Pancreas (tissue), 10 donors: ENCODE measurements at places on chromosomes 2 and 18. TPM values are rescaled to one million over a fixed set of nuclear protein-coding genes. Genes with fewer than 3 reads are reported as not detected.

- peak overlapping the region; percentile 68 for H3K27ac ChIP-seq
- H3K4me1 ChIP-seq = no peaks in the 10 kb centered on the region
- H3K4me3 ChIP-seq = no peak overlapping the region
- H3K27me3 ChIP-seq = no peaks in the 10 kb centered on the region
- no peak for DNase-seq
Measured at GRCh38 chr2:233082931-233083755, 23.0 kb downstream of the INPP5D start.

GRCh38 chr18:45962461-45962860 is 4.7 kb downstream of the EPG5 start:
- no peaks in the 10 kb centered on the region for H3K4me1 ChIP-seq
- H3K27ac ChIP-seq = no peak overlapping the region
- H3K36me3 ChIP-seq = no peaks in the 10 kb centered on the region
- no peak for DNase-seq
- no peaks in the 10 kb centered on the region for H3K27me3 ChIP-seq

DNA sequence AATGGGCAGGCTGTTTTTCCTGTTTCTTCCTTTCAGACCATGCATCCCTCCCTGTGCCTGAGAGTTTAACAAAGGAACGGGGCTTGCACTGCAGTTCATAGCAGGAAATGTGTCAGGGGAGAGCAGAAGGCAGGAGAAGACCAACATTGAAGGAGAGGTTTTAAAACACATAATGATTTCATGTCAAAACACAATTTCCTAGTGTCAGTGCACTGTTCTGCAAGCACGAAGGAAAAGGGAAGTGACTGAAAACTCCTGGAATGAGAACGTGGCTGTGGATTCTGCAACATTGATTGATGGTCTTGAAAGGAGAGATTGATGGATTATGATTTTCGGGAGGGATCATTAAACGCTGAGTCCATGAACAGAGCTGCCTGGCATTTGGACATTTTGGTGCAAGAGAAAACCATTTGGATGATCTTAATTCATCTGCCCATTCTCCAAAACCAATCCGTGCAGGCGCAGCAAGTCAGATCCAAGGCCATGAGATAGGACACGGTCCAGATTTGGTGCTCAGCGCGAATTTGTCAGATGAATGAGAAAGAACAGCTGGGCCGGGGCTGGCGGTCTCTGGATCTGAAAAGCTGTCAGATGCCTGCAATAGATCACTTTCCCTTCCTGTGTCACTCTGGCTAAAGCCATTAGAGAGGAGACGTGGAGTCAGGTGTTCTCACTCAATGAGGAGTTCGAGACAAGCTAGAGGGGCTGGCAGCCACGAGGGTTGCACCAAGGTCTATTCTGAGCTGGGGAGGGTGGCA is 38.4 kb downstream of the C1QL2 start:
- H3K4me3 ChIP-seq = no peak overlapping the region
- H3K36me3 ChIP-seq = no peaks in the 10 kb centered on the region
- H3K27me3 ChIP-seq = no peaks in the 10 kb centered on the region
- no peak overlapping the region for H3K27ac ChIP-seq

DNA sequence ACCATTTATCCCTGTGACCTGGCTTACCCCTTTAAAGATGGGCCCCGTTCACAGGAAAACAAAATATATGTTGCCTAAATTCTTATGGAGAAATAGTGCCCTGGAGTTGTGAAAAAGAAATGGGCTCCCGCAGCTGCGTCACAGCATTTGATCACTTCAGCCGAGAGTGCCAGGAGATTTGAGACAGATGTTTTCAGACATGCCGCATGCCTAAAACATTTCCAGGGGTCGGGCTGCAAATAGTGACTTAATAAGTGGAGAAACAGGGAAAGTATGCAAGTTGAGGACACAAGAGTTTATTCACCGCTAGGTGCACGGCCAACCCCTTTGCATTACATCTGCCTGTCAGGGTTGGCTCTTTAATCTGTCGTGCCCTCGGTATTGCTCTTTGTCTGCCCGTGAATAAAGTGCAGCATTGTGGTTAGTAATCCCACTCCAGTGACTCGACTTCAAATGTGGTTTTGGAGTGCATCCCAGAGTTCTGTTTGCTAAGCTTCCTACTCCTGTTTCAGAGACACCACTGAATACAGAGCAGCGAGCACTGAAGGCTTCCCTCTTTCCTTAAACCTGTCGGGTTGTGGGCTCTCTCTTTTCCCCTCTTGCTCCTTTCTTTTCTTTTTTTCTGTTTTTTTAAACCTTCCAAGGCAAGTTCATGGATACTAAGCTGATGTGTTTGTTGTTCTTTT is 187.5 kb downstream of the LTBP1 start:
- no peaks in the 10 kb centered on the region for H3K27me3 ChIP-seq
- no peaks in the 10 kb centered on the region for H3K36me3 ChIP-seq
- H3K4me3 ChIP-seq = no peak overlapping the region
- DNase-seq = no peak

DNA sequence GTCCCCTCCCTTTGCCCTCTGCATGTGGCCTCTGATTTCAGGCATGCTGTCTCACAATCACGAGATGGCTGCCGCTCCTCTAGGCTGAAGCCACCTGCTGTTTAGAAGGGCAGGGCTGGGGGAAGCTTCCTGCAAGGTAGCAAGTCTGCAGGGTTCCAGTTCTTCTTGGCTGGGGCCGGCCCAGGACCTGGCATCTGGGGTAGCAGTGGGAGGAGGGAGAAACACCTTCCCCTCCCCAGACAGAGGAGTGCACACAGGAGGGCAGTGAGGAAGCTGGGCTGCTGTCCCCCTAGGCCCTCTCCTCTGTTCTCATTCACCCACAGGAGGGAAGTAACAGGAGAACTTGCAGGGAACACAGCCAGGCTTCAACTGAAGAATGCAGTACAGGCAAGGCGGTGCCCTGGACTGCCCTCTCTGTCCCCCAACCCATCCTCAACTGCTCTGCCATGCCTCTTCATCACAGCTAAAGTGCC is 345.9 kb upstream of the HS6ST1 start:
- no peaks in the 10 kb centered on the region for H3K4me1 ChIP-seq
- no peak overlapping the region for H3K4me3 ChIP-seq
- H3K27ac ChIP-seq = no peak overlapping the region
- H3K27me3 ChIP-seq = no peaks in the 10 kb centered on the region

GRCh38 chr2:216232721-216233120 is 123.6 kb downstream of the XRCC5 start:
- no peaks in the 10 kb centered on the region for H3K27me3 ChIP-seq
- no peak overlapping the region for H3K4me3 ChIP-seq
- no peaks in the 10 kb centered on the region for H3K36me3 ChIP-seq
- H3K4me1 ChIP-seq = no peaks in the 10 kb centered on the region
- no peak for DNase-seq
- H3K27ac ChIP-seq = no peak overlapping the region

DNA sequence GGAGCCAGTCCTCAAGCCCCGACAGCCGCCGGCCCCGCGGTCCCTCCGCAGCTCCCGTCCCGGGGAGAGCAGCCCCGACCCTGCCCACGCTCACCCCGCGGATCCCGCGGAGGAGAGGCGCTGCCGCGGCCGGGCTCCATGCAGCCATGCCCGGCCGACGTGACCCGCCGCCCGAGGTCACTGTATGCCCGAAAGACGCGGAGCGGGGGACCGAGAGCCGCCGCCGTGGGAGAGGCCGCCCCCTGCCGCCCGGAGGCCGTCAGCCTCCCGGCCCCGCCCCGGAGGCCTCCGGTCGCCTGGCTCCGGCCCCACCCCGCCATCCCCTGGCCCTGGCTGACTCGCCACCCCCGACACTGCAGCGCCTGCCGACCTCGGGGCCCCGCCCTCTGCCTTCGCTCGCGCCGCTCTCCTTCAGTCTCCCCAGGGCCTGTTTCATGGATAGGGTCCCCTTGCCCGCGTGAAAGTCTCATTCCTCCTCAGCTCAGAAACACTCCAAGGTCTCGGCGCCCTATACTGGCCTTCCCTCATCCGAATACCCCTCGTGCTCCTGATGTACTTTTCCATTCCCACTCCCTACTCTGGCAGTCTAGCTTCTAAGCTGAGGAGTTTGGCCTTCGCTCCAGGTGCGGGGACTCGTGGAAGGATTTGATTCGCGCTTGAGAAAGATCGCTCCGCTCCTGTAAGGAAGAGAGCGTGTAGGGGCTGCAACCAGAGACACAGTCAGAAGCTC is at the start of gene BOLA3:
TSS of gene BOLA3 (minus strand) at position 186 of the 730 bp plus-strand sequence. CDS start at position 148, 38 bp downstream.
- peaks cover 11% of the 10 kb centered on the region for H3K4me1 ChIP-seq
- peak within 1 kb of the TSS; percentile 2 for H3K27ac ChIP-seq
- DNase-seq = peak; percentile 89
- peak within 1 kb of the TSS; percentile 58 for H3K4me3 ChIP-seq

DNA sequence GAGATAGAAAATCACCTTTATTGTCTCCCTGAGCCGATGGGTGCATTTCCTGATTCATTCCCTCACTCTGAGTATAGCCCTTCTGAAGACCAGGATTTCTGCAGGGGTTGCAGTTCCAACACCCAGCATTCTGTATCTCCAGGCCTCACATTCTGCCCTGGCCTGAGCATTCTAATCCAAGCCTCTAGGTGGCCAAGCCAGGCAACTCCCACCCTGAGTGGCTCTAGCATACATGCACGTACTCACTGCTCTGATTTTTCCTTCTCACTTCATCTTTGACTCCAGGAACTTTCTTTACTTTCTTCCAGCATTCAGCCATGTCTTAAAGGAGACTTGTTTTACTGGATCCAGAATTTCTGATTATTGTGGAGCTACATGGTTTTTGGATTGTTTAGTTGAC is 100.7 kb upstream of the STK39 start:
- H3K27me3 ChIP-seq = no peaks in the 10 kb centered on the region
- no peak overlapping the region for H3K27ac ChIP-seq
- H3K4me1 ChIP-seq = peaks cover 12% of the 10 kb centered on the region

DNA sequence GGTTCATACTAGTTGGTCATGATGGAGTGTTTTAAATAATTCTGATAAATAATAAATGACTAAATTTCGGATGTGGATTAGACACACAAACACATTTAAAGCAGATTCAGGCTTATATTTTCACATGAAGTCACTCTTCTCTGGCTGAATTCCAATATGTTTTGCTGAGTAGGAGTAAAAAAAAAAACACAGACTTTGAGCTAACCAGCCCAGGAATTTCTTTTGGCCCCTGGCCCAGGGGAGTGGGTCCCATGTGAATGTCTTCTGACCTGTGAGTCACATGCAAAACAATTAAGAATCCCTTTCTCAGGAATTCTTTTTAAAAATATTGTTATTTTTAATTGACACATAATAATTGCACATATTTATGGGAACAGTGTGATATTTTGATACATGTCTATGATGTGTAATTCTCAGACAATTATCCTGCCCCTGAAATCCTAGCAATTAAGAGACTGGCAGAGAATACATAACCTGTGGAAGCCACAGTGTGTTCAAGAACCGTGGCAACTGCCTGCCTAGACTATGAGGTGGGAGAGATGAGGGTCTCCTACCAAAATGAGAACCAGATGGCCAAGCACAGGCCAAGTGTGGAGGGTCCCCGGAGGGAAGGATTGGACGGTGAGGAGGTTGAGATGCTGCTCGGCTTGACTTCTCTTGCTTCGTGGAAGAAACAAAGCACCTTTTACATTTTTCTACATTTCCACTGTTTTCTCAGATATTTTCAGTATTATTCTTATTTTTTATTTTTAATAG is 236.4 kb downstream of the PIEZO2 start:
- H3K4me3 ChIP-seq = no peak overlapping the region
- H3K4me1 ChIP-seq = no peaks in the 10 kb centered on the region
- H3K27me3 ChIP-seq = no peaks in the 10 kb centered on the region
- DNase-seq = no peak

GRCh38 chr18:79422022-79422782 is 26.5 kb downstream of the NFATC1 start:
- no peak overlapping the region for H3K4me3 ChIP-seq
- no peaks in the 10 kb centered on the region for H3K27me3 ChIP-seq
- no peaks in the 10 kb centered on the region for H3K4me1 ChIP-seq

DNA sequence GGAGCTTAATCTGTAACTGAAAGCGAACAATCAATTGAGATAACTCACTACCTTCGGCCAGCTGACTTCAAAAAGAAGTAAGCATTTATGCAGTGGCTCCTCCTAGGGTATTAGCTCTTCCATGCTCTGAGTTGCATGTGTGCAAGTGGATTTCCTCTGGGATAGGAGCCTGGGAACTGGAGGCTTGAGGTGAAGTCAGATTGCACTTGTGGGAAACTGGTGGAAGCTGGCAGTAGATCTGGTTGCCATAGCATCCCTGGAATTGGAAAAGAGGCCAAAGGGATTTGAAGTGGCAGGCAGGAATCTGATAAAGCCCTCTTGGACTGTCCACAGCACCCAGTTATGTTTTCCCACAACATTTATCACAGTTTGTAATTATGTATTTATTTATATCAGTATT is 50.6 kb upstream of the FMNL2 start:
- no peak overlapping the region for H3K4me3 ChIP-seq
- no peaks in the 10 kb centered on the region for H3K36me3 ChIP-seq
- no peaks in the 10 kb centered on the region for H3K4me1 ChIP-seq

DNA sequence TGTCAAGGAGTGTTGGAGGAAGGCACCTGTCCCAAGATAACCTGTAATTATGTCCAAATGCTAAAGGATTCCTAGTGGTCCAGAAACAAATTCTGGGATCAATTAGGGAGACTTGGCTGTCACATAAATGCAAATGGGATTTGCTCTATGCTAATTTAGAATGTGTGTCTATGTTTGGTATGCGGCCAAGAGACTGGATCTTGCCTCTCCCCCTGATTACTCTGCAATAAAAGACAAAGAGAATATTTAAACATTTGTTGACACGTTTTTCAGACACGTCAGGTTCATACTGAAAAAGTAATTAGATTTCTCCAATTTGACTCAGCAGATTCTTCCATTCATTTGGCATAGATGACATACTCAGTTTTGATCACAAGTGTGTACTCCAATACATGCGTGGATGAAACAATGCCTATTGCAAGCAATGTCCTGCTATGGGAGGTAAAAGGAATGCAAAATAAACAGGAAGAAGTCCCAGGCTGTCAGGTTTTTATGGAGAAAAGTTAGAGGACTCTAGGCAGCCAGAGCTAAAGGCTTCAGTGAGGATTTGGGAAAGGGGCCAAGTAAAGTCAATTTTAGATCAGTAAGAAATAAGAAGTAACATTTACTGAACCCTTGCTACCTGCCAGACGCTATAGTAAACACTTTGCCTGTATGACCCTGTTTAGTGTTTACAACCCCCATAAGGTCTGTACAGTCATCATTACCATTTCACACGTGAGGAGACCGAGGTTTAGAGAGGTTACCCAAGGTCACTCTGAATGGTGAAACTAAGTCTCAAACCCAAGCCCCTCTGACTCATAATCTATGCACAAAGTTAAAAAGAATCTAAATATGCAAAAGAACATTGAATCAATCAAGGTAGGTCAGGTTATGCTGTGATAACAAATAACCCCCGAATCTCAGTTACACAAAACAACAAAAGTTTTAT is 7.8 kb downstream of the ANTXR1 start:
- H3K4me3 ChIP-seq = no peak overlapping the region
- DNase-seq = no peak
- H3K4me1 ChIP-seq = no peaks in the 10 kb centered on the region
- no peak overlapping the region for H3K27ac ChIP-seq
- no peaks in the 10 kb centered on the region for H3K36me3 ChIP-seq

Gene CPO
- 0.28 TPM for total RNA-seq

Gene PDE11A
- 5.0 TPM for total RNA-seq

Gene ABCG8
- total RNA-seq = 0.03 TPM

Gene SKOR2
- not detected for total RNA-seq

Gene SLC16A14
- 2.3 TPM for total RNA-seq

Gene SCTR
- total RNA-seq = 93.8 TPM
